ENCODE measurements at places on chromosomes 5 and 9. TPM values are rescaled to one million over a fixed set of nuclear protein-coding genes. Genes with fewer than 3 reads are reported as not detected.

GRCh38 chr5:144971108-144971850 lies 800.6 kb downstream of the KCTD16 start:
- DNase-seq, result no peak

Gene ARHGEF28
- 0.27 TPM for total RNA-seq

- no peak for DNase-seq
Observed at GRCh38 chr5:77633709-77634108, 4.8 kb downstream of the OTP start.

DNA sequence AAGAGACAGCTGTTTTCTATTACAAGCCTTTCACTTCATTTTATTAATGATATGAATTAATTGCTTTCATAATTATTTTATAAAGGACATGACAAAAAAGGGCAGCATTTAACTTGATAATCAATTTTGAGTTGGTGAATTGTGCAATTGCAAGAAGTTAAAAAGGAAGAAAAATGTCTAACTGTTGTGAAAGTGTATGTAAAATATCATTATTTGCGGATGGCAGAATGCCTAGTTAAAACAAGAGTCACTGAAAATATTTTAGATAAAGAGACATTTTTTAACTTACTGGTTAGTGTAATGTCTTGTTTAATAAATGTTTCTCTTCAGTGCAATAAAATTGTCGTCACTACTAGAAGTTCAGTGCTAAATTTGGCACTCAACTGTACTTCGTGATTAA lies 57.6 kb upstream of the HTR4 start:
- DNase-seq, result no peak

DNA sequence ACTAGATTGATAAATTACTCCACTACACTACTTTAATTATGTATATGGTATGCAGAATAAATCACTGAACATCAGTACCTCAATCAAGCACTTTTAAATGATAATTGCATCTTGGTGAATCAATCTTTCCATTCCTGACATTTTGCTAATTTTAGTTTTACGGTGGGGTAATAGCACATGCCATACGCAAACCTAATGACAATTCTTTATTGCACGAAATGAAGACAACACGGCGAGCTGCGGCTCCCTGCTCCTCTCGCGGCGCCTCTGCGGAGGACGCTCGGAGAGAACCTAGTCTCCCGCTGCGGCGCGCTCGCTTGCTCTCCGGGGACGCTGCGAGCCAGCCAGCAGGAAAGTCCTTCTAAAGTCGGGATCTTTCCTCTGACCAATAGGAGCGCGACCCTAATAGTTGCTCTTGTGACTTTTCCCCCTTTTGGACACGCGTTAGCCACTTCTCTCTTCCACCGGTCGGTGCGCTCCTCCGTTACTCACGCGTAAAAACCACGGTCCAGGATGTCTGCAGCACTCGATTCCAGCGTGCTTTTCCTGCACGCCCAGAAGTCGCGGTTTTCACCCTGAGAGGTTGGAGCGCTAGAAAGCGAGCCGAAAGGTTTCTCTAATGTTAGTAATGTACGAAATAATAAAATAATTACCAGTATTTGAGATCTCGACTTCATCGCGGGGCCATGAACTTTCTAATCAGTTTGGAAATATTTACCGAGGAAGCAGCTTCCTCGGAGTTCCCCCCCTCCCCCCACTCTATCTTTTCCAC lies 1.0 kb upstream of the MEF2C start:
- no peak for DNase-seq

Gene PCDHB9
- not detected for total RNA-seq

- DNase-seq, result no peak
Observed at GRCh38 chr5:83204651-83205050, 127.3 kb downstream of the XRCC4 start.

DNA sequence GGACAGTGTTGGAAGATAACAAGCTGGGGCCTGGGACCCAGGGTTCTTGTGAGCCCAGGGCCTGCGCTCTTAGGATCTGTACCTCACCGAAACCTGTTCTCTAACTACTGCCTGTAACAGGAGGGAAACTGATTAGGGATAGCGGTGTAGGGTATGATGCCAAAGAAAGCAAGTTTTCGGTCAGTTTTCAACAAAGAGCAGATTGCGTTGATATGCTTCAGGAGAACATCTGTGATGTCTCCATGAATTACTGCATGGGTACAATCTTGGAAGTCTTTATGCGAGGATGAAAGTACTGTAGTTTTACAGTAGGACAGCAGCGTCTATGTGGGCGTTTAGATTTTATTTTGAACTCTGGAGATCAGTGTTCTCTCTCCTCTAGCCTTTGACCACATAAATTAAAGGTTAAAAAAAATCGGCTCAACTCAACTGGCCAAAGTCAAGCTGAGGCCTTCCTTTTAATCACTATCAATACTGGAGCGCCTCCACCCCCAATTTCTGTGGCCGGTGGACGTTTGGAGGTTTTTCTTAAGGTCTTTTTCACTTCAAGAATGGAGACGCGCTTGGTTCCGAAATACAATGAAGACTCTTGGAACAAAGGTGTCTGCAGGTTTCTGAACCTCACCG lies 3.0 kb downstream of the NFIL3 start:
- DNase-seq, result no peak

DNA sequence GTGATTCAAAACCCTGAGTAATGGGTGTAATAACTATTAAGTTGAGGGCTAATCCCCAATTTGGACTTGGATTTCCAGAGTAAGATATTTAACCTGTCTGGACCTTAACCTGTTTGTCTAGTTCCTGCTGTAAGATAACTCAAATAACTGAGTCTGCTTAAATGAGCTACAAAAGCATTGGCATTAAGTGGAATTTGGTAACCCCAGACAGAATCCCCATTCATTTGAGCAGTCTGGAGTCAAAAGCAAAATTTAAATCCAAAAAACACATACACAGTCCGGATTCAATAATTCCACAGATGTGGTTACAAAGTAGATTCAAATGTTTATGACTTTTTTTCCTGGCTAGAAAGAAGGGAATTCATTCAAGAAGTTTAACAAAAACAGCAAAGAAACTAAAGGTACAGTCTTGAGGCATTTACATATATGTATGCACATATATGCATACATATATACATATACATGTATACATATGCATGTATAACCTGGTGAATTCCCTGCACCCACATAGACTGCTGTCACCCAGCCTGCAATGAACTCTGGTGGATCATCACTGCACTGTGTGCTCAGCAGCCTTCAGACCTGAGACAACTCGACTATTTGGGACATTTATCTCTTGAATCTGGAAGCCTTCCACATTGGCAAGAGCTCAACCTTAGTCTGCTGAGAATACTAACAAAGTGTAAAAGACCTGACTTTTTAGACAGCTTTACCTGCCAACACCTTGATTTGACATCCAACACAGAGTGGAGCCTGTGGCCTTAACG lies 205.4 kb downstream of the LURAP1L start:
- DNase-seq, result no peak

Gene TAF11L8
- total RNA-seq, result not detected

Gene MLANA
- total RNA-seq, result not detected

GRCh38 chr9:19026375-19026774 lies 6.6 kb downstream of the SAXO1 start:
- DNase-seq, result no peak

DNA sequence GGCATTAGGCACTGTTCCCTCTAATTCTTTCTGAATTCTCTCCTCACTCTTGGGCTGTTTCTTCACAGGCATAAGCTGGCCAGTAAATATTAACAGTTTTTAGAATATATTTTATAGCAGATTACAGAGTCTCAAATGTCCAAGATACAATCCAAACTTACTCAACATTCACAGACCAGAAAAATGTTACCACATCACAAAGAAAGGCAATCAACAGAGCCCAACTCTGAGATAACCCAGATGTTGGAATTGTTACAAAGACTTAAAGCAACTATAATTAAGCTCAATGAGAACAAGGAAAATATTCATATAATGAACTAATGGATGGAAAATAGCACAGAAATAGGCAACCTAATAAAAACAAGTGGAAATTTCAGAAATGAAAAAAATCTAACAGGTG lies 401.1 kb upstream of the RGMB start:
- no peak for DNase-seq

DNA sequence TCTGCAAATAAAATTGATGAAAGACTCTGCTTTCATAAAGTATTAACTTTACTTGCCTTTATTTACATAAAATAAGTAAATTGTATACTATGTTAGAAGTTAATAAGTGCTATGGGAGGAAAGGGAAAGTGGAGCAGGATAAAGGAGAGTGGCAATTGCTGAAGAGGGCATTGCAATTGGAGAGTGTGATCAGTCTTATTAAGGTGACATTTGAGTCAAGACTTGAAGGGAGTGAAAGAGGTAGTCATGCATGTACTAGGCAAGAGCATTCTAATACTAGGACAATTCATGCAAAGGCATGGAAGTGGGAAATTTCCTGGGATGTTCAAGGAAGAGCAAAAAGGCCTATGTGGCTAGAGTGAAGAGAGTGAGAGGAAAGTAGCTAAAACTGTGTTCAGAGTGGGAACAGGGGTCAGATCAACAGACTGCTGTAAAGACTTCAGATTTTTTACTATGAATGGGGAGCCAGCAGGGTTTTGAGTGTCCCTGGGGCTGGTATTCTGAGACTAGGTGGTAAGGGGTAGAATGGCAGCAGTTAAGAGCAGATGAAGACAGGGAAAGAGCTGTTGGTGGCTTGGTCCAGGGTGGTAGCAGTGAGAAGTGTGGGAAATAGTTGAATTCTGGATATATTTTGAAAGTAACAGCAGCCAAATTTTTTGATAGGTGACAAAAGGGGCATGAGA lies 182.3 kb upstream of the RIOK2 start:
- no peak for DNase-seq

Gene MAP1B
- total RNA-seq, result 0.18 TPM

GRCh38 chr5:137370096-137371071 lies 128.7 kb downstream of the SPOCK1 start:
- DNase-seq, result no peak

Gene GARNL3
- 2.5 TPM for total RNA-seq

Gene SLC45A2
- total RNA-seq, result not detected

Gene CRAT
- 10.0 TPM for total RNA-seq

DNA sequence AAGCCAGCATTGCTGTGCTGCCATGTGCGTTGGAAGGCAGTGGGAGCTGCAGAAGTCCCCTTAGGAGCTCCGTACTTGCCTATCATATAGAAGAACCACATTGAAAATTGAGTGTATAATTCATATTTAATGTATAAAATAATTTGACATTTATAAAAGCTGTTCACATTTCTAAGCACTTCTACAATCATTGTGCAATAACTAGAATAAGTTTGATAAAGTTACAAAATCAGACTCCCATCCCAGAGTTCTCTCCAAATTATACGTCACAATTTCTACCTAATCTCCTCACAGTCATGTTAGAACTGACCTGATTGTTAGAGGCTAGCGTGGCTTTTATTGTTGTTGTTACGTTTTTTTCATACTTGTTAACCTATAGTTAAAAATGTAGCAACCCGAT lies 123.5 kb upstream of the ZNF366 start:
- no peak for DNase-seq

Gene JAKMIP2
- total RNA-seq, result 1.8 TPM

- DNase-seq, result no peak
Observed at GRCh38 chr5:160097991-160098390, 21.3 kb downstream of the PWWP2A start.

Gene EXD3
- total RNA-seq, result 6.6 TPM

DNA sequence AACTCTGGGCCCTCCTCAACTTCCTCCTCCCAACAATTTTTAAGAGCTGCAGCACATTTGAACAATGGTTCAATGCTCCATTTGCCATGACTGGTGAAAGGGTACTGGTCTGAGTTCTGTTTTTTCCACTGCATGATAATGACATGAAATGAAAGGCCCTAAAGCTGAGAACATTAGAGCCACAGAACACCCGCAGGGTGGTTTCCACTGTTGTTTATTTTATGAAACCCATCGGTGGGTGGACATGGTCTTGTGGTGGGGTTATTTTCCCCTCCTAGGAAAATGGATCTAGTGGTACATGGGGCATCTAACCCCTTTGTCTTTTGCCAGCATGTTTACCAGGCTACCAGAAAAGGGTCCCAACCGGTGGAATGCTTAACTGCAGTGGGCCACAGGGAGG lies 71.8 kb downstream of the SMARCA2 start:
- DNase-seq, result no peak

Gene GNA14
- total RNA-seq, result not detected

DNA sequence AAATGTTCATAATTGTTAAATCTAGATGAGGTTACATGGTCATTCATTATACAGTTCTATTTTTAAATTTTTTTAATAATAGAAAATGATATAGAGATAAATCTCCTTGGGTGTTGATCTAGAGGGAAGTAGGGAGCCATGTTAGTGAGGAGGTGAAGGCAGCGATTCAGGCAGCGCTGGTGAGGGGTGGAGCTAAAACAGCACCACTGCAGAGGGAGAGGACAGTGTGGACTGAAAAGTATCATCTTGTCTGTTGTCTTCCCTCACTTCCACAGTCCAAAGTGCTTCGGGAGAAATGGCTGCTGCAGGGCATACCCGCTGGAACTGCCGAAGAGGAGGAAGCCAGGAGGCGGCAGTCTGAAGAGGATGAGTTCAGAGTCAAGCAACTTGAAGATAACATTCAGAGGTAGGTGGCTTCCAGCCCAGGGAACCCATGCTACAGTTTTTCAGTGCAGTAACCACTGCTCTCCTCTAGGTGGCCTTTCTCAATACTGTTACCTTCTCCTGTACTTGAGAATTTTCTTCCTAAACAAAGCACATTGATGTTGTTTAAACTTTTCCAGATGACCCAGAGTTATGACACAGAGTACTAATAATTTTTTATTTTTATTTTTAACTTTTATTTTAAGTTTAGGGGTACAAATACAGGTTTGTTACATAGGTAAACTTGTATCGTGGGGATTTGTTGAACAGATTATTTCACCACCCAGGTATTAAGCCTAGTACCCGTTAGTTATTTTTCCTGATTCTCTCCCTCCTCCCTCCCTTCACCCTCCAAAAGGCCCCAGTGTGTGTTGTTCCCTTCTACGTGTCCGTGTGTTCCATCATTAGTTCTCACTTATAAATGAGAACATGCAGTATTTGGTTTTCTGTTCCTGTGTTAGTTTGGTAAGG lies 100.5 kb downstream of the PALM2AKAP2 start:
- no peak for DNase-seq

DNA sequence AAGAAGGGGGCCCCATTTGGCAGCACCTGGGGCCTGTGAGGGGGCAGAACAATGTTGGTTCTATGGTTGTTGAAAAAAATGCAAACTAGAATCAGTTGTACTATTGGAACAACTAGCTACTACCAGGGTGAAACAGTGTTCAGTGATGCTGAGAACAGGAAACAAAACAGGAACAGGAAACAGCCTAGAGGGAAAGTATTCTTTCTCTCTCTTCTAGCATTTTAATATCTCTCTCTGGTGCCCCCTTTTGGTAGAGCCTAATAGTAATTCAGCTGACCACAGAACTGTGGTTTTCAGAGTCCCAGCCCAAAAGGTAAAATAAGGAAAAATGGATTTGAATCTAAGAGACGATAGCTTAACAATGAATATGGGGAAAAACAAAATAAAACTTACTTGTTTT lies 138.0 kb upstream of the KCNN2 start:
- no peak for DNase-seq

Gene TMEM252
- total RNA-seq, result not detected

Gene IGIP
- 4.1 TPM for total RNA-seq

Gene SPARC
- 0.22 TPM for total RNA-seq

DNA sequence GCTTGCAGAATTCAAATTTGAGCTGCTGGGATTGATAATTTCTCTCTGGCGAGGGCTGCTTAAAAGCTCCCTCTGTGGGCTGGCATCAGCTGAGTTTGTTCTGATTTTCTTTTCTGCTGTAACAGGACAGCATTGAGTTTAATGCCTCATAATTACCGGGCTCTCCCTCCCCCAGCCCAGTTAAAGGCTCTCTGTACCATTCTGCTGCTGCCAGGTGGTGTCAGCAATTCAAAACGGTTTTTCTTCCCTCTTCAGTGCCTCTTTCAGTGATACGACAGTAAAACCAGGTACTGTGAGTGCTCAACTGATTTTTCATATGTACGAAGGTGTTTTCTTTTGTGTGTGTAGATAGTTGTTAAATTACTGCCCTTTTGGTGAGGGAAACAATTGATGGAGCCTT lies 509.3 kb upstream of the CTNND2 start:
- no peak for DNase-seq
